ENCODE measurements at places on chromosomes 3 and 15. TPM values are rescaled to one million over a fixed set of nuclear protein-coding genes. Genes with fewer than 3 reads are reported as not detected.

The MRPS11 gene
- total RNA-seq, result 24.4 TPM

The CILP gene
- under 0.01 TPM for total RNA-seq

The ILDR1 gene
- not detected for total RNA-seq

The TM6SF1 gene
- not detected for total RNA-seq

The ARGFX gene
- total RNA-seq, result not detected

The GATA2 gene
- total RNA-seq, result 9.4 TPM

The C3orf62 gene
- 4.7 TPM for total RNA-seq

The SNX22 gene
- not detected for total RNA-seq

The PRSS50 gene
- total RNA-seq, result 0.54 TPM

The CHRM5 gene
- total RNA-seq, result under 0.01 TPM

The TYRO3 gene
- total RNA-seq, result 7.8 TPM

The FBXO40 gene
- not detected for total RNA-seq

The TIMP4 gene
- 7.8 TPM for total RNA-seq

The ARNT2 gene
- total RNA-seq, result 1.2 TPM

The GPR149 gene
- total RNA-seq, result not detected

The TRPM1 gene
- not detected for total RNA-seq

The SLC22A13 gene
- total RNA-seq, result 2.6 TPM

The SCN11A gene
- under 0.01 TPM for total RNA-seq

The FOXL2NB gene
- 1.4 TPM for total RNA-seq

The CLRN1 gene
- total RNA-seq, result not detected

The WDR73 gene
- total RNA-seq, result 29.4 TPM

The FANCI gene
- total RNA-seq, result 22.2 TPM

The MAP3K13 gene
- total RNA-seq, result 18.0 TPM

The IL17RB gene
- 0.11 TPM for total RNA-seq

Data from placental epithelial cell (primary cell).